ENCODE measurements at places on chromosomes 4 and X.

DNA sequence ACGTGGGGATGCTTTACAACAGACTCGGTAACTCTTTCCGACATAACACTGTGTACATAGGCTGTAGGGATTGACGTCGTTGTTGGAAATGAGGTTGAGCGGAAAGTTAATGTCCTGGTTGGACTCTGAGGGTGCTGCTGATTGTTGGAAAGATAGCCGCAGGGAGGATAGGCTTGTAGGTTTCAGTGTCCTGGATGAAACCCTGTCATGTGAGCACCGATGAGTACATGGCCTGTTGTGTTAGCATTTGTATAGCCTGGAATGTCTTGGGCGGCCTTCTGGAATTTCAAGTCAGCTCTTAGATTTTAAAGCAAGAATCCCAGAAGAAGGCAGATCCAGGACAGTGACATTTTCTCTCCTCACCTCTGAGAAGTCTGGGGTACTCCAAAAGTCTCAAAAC, 63.3 kb downstream of the TBC1D14 start:
- no peak for DNase-seq

DNA sequence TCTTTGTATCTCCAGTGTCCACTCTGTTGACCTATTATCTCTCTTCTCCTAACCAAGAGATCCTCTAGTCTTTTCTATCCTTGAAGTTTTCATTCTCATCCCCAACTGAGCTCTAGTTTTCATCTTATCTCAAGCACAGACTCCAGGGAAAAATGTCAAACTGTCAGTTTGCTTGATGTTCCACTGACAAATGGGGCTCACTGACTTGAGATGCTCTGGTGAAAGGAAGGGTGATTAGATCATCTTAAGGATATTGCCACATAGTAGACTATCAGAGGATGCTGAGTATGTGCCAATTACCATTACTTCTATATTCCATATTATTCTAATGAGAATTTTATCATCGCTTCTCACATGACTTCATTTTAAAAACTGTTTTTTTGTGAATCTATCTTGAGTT, 2008.2 kb downstream of the ARAP2 start:
- no peak for DNase-seq

DNA sequence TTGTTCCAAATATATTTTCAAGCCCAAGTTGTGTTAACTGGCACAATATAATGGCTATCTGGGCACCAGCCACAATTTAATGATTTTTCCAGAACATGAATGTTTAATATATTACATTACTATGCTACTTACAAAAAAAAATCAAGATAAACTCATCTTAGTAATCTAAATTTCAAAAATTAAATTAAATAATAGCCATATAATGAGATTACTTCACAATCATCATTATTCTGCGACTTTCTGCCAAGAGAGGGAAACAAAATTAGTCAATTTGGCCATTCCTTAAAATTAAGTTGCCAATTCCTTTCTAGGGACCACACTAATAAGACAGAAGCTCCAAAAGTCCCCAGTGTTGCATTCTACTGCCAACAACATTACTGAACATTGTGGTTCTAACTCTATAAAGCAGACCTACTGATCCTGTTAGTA, 7.5 kb downstream of the NEK1 start:
- no peak for DNase-seq

DNA sequence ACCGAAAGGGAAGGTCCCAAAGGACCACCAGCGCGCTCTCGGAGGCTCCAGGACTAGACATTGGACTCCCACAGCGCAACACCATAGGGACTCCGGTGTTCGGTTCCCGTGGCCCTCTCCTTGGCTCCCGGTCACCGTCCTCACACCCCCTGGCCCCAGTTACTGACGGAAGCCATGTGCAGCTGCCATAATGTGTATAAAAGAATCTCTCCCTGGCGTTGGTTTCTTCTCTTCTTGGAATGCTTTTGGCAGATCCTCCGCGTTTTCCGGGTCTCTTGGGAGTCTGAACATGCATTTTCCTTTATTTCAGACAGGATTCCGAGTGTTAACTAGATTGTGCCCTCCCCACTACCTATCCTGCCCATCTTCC, 69.8 kb downstream of the FBXO8 start:
- no peak for DNase-seq

GRCh38 chr4:156578713-156579112, 392.9 kb downstream of the PDGFC start:
- no peak for DNase-seq

- DNase-seq, result peak; percentile 7
These were observed at the start of gene PCYT1B for GRCh38 chrX:24647257-24648058. Gene PCYT1B (minus strand): TSS chrX:24647347. CDS start chrX:24647105, 242 bp downstream.

- DNase-seq, result no peak
These were observed 206.2 kb downstream of the ANK2 start for GRCh38 chr4:113255628-113256027.

GRCh38 chrX:323721-324628, 5.4 kb upstream of the GTPBP6 start:
- no peak for DNase-seq

- DNase-seq, result no peak
These were observed 17.1 kb upstream of the GPRIN3 start for GRCh38 chr4:89324671-89325070.

All from stimulated activated CD8-positive, alpha-beta memory T cell treated with anti-CD3 and anti-CD28 coated beads, Interleukin-2, amount 100 ng/mL, for 1 hour (primary cell).